Testis (tissue), 5 donors: ENCODE measurements at places on chromosomes 11 and 22.
A peak's percentile ranks its signal among the peaks of the same experiment; 100 is the strongest.

DNA sequence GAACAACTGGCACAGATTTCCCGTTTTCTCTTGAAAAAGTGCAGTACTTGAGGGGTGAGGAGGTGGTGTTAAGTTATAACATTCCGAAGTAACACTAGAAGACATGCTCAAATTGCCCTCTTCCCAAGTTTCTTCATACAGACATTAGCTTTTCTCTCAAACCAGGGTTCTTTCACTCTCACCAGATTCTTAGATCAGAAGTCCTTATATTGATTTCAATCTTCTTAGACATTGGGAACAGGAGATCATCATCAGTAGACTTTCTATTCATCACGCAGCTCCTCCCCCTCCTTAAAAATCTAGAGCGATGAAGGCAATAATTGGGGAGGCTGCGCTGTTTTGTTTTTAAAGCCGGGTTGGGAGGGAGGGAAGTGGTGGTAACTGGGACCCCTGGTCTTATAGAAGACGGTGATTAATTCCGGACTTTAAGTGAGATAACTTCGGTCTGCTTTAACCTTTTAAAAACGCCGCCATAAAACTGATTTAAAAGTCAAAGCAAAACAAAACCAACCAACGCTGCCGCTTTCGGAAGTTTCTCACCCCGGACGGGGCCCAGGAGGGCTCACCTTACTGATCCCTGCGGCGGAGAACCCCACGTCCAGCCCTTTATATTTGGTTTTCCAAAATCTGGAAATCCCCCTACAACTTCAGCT, 665 bp downstream of the USP28 start:
- no peak for DNase-seq

GRCh38 chr11:1381793-1382425, 7.8 kb upstream of the BRSK2 start:
- DNase-seq = no peak

GRCh38 chr11:95723361-95723942, 66.1 kb downstream of the FAM76B start:
- DNase-seq = no peak

DNA sequence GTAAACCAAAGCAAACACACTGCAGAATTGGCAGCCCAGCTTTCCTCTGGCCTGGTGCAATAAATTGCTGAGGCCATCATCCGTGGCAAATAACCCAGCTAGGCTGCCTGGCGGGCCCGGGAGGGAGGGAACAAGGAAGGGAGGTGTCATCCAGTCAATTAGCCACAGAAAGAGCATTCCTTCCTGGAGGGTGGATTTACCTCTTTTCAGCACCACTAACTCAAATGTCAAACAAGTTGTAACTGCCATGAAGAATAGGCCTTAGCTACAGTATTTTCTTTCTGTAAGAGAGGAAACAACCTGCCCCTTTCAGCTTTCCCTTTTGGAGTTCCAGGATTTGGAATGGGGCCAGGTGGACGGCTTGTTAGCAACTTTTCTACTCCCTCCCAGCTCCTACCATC, 163.8 kb upstream of the BDNF start:
- DNase-seq = no peak

- no peak for DNase-seq
Observed at GRCh38 chr11:40321537-40321936, 1137.9 kb downstream of the LRRC4C start.

- peak; percentile 26 for DNase-seq
Observed at GRCh38 chr11:64409707-64410403, 50.9 kb downstream of the RPS6KA4 start.

- no peak for DNase-seq
Observed at GRCh38 chr11:28011813-28012212, 96.1 kb downstream of the KIF18A start.

DNA sequence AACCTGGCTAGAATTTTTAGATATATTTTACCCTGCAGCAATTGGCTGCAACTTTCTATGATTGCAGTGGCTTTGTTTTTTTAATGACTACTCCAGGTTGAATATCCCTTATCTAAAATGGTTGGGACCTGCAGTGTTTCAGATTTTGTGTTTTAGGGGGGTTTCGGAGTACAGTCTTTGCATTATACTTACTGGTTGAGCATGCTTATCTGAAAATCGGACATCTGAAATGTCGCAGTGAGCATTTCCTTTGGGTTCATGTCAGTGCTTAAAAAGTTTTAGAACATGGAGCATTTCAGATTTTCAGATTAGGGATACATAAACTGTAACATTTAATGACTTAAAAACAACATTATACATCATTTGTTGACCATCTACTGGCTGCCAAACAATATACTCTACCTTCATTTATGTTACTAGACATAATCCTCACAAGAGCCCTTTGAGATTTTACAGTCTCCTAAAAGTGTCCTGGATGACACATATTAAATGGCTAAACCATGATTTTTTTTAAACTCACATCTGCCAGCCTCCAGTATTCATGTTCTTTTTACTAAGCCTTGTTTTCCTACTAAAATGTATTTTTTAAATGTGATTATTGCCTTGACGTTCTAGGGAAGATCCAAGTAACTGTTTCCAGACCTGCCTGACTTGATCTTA, 66.3 kb downstream of the PRMT3 start:
- no peak for DNase-seq

DNA sequence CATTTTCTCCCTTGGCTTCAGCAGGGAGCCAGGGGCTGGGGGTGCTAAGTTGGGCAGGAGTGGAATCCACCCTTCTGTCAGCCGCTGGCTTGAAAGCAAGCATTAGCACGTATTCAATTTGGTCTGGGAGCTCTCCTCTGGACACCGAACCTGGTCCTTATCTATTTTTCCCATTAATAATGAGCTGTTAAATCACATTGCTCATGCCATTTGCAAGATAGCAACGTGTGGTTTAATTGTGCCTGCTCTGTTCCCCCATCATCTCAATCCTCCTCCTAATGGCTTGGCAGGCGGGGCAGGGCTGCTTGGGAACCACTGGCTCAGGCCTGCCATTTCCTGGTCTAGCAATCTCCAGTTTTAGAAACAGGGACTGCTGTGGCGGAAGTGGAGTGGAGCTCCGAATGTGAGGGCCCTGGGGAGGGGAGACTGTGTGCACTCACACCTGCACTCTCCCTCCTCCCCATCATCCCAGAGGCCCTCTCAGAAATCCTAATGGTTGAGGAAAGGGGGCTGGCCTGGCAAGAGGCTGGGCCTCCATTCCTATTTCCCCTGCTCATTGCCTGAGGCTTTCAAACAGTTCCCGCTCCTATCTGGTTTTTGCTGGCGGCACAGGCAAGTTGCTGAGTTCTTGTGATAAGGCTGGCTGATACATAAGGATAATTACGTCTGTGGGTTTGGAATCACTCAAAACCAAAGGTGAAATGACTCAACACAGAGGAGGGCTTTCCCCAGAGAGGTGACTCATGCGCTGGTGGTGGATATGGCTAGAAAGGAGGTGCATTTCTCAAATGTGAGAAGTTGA, 201.2 kb upstream of the E2F8 start:
- DNase-seq = no peak

GRCh38 chr11:102807921-102808320, 10.0 kb upstream of the MMP1 start:
- peak; percentile 41 for DNase-seq

GRCh38 chr22:17496841-17497240, 66.5 kb upstream of the SLC25A18 start:
- no peak for DNase-seq

GRCh38 chr22:30320021-30320556, 6.7 kb downstream of the TBC1D10A start:
- no peak for DNase-seq

DNA sequence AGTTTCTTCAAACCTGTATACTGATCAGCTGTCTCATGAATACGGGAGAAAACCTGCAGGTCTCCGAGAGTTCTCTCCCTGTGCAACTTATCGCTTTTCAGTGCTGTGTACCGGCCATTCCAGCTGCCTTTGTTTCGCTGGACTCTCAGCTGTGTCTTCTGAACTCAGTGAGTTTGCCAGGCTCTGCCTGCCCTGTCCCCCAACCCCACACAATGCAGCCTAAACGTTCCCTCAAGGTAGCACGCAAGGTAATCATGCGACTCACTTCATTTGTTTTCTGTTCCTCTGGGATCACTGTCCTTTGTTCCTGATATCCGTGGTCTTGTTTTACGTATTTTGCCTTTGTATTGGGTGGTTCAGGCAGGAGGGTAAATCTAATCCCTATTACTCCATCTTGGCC, 13.5 kb downstream of the RBM7 start:
- DNase-seq = no peak

DNA sequence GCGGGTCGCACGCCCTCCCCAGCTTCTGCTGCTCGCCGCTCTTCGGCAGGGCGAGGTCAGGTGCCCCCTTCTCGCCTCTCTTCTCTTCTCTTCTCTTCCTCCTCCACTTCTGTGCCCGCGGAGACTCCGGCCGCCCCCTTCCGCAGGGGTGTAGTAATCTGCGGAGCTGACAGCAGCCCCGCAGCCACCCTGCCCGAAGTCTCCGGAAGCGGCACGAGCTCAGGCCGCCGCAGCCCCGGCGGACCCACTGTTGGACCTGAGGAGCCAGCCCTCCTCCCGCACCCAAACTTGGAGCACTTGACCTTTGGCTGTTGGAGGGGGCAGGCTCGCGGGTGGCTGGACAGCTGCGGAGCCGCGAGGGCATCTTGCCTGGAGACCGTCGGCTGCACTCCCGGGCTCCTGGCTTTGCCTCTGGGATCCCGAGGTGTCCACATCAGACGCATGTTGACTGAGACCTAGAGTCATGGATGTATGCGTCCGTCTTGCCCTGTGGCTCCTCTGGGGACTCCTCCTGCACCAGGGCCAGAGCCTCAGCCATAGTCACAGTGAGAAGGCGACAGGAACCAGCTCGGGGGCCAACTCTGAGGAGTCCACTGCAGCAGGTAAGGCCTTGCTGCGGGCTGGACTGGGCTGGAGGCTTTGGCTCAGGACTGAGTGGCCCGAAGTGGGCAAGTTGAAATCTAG, 486 bp downstream of the STIM1 start:
- peak; percentile 46 for DNase-seq

DNA sequence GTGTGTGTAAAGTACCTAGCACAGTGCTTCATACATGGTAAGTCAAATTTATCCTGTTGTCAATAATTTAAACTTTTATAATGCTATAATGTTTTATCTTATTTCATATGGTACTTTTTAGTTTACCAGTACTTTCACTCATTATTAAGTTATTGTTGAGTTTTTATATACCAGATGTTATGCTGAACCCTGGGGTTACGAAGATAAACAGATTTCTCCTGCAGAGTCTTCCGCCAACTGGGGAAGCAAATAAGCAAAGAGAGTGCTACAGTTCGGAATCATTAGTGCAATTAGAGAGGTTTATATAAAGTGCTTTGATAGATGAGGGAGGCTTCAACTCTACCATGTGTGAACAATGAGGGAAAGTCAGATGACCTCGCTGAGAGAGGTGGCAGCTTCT, 362.3 kb downstream of the DYNC2H1 start:
- DNase-seq = no peak

DNA sequence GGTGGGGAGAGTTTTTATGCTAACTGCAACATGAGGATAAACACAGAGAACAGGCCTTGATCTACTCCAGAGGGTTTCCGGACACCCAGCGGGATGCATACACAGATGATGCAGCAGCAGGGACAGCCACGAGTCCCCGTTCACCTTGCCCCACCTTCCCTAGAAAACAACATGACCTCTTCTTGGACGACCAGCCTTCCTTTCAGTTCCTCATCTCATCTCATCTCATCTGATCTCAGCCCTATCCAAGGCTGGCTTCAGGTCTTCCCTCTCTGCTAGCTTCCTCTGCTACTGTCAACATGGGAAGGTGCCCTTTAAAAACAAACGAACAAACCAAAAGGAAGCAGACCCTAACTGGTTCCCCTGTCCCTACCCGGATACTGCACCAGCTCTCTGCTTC, 1356.2 kb downstream of the TBC1D22A start:
- DNase-seq = no peak

GRCh38 chr11:121723246-121723741, 270.5 kb upstream of the SORL1-AS1 start:
- peak; percentile 43 for DNase-seq
